Aorta (tissue), 5 donors: ENCODE measurements at places on chromosomes 7 and 10. TPM values are rescaled to one million over a fixed set of nuclear protein-coding genes. Genes with fewer than 3 reads are reported as not detected.

The NUTM2E gene
- not detected for total RNA-seq

The ASZ1 gene
- not detected for total RNA-seq

The PDZD8 gene
- 35.5 TPM for total RNA-seq

The FAM25C gene
- not detected for total RNA-seq

The MSMB gene
- not detected for total RNA-seq

The LGI1 gene
- 5.1 TPM for total RNA-seq

The GNAT3 gene
- total RNA-seq: not detected

The LRRTM3 gene
- total RNA-seq: 0.93 TPM

The SPDYE2 gene
- total RNA-seq: not detected
